ENCODE measurements at places on chromosomes 1 and 21.
A peak's percentile ranks its signal among the peaks of the same experiment; 100 is the strongest.

DNA sequence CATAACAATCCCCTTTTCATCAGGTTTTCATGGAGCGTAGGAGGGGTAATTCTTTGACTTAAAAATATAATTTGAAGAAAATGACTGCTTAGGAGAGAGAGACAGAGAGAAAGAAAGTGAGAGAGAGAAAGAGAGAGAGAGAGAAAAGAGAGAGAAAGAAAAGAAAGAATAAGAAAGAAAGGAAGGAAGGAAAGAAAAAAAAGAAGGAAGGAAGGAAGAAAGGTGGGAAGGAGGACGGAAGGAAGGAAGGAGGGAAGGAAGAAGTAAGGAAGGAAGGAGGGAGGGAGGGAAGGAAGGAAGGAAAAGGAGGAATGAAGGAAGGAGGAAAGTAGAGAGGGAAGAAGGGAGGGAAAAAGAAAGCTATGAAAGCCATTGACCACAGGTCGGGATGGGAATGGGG, 10.8 kb upstream of the DEGS1 start:
- no peak for DNase-seq

DNA sequence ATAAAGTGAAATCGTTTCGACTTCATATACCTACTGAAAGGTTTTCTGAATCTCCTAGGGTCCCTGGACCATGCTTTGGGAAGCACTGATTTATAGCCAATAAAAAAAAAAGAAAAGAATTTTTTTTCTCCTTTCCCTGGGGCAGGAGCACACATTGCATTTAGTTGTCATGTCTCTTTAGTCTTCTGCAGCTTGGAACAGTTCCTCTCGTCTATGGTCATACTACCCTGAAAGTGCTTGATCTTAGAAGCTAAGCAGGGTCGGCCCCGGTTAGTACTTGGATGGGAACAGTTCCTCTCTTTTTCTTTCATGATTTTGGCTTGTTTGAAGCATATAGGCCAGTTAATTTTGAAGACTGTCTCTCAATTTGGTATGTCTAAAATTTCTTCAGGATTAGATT, 3.7 kb upstream of the SERPINC1 start:
- no peak for DNase-seq

DNA sequence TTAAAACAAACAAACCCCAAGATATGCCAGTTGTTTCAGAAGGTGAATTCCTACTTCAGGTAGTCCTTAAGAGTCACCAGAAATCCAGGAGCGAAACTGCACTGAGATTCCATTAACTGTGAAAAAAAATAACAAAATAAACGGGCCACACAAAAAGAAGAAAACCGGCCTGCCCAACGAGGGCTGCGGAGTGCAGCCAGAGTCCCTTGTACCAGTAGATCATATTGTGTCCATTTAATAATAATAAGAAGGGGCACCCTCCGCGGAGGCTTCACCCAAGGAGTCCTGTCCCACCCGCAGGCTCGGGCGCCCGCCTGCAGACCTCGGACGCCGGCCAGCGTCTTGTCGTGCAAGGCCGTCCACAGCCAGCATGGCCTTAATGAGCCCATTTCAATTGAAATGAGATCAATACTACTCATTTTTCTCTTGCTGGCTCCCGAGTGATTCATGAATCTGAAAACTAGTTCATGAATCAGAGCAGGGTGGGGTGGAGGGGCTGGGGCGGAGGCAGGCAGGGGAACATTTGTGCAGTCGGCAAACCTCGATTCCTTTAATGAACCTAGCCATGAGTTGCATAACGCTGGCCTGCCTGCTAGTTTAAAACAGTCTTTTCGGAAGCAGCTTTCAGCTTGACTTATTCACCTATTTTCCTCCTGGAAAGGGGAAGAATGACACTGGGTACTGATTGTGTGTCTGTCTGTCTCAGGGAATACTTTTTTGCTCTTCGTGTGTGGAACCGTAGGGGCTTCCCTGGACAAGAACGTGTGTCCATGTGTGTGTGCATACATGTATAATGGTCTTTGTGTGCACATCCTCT, 113.1 kb upstream of the IRF2BP2 start:
- peak; percentile 71 for DNase-seq

DNA sequence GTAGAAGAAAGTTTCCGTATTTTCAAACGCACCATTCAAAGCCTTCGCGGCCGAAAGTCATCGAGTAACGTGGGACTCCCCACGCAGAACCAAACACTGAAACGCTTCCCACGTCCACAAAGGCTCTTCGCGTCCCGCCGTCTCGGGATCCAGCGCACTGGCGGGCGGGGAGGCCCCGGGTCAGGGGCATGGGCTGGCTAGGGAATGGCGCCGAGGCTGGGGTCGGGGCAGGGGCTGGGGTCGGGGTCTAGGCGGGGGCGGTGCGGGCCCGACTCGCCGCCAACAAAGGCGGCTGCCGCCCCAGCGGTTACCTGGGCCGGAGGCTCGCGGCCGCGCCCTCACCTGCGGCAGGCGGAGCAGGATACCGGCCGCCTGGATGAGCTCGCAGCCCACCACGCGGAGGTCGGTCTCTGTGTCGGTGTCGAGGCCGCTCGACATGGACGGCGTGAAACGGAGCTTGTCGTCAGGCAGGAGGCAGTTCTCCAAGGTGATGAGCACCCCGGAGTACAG, 403 bp downstream of the CCNL2 start:
- no peak for DNase-seq

DNA sequence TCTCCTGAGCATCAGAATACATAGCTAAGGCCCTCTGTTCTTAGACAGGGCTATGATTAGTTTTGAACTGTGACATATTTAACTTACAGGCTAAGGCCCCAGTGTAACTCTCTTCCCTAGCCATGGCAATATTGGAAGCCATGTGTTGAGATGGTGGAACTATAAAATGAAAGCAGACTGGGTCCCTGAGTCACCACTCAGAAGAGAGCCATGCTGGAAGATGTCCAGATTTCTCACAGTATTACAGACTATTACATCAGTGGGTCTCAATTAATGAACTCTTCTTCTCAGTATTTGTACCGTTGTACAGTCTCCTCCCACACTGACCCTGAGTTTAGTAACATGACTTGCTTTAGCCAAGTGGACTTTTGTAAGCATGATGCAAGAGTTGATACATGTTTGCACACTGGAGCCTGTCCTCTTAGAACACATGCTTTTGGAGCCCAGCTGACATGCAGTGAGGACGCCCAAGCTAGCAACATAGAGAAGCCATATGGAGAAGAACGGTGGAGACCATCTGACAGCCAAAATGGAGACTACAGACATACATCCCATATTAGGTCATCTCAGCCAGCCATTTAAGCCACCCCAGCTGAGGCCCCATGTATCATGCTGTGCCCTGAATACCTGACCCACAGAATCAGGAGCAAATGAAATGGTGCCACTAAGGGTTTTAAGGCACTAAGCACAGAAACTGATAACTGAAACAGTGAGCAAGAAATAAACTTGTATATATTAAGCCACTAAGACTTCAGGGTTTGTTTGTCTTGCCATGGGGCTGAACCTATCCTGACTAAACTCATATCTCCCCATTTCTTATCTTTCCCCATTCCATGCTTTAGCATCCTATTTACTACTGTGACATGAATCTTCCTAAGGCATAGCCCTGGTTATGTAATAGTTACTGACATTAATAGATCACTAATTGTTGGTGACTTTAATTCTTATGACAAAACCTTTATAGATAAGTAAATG, 24.4 kb downstream of the TBX15 start:
- DNase-seq: no peak

DNA sequence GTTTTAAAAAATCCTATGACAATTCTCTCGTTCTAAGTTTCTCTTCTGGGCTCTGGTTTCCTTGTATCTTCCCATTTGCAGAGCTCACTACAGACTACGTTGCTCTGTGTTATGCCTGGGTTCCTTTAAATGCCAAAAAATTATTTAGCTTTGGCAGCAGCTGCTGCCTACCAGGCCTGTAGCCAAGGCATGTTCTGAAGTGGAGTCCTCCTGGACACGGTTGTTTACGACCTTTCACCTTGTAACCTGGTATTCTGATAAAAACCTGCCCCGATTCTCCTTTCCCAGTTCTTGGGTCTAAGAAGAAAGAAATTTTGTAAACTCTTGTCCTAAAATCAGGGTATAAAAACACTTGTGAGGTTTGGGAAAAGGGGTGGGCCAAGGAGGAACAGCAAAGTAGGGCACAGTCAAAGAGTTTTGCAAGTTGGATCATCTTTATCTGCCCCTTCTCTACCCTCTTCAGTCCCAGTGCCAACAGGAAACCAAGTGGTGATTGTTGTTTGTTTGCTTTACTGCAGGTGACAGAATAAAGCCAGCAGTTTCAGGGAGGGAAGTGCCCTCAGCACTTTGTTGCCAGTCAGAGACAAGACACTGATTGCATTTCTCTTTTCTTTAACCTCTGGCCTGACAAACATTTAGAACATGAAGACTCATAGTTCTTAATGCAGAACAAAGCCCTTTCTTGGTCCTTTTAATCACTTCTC, 3.1 kb upstream of the TXNIP start:
- DNase-seq: peak; percentile 27

DNA sequence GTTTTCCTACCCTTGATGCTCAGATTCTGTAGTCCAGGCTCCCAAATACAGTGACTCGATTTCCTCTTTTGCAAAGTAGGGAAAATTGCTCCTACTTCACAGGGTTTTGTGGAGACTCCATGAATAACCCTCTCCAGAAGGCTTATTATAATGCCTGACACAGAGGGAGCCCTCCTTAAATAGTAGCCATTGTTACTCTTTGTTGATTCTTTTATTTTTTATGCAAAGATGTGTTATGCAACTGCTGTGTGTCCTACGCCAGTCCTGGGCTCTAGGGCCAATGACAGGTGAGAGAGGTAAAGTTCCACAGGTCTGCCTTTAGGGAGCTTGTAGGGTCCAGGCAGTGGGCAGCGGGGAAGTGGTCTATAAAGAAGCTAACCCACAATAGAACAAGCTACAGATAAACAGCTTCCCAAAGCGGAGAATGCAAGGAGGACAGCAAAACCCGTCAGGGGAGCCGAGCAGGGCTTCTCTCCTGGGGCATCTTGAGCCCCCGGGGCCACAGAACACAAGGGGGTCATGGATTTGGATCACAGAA, 1.5 kb downstream of the AADACL3 start:
- no peak for DNase-seq

- no peak for DNase-seq
Observed at GRCh38 chr1:94999456-95000131, 72.7 kb upstream of the CNN3 start.

DNA sequence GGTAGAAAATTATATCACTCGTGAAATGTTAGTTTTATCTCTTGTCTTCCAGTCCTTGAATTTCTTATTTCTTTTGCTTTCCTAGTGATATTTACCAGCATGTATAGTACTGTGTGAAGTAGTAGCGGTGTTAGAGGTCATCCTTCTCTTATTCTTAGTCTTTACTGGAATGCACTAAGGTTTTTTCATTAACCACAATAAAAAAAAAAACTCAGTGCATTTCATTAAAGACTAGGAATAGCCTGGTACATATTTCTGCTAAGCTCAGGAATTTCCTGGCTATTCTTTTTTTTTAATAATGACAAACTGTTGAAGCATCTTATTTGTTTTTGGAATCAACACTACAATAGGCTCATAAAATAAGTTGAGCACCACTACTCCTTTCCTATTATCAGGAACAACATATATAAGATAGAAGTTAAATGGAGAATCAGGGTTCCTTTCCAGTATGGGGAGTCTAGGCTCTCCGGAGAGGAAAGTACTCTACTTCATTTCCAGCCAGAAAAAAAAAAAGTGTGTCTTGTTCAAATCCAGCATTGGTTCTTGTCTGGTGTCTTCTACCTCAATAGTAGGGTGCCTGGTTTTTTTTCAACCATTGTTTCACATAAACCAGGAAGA, 60.0 kb downstream of the TNFSF18 start:
- DNase-seq: no peak

GRCh38 chr1:196302981-196303380, 305.3 kb downstream of the KCNT2 start:
- DNase-seq: no peak

- no peak for DNase-seq
Observed at GRCh38 chr1:56510642-56511021, 68.7 kb downstream of the PLPP3 start.

Data from NCI-H146 (cell line).